ENCODE measurements at places on chromosomes 5 and 9.

DNA sequence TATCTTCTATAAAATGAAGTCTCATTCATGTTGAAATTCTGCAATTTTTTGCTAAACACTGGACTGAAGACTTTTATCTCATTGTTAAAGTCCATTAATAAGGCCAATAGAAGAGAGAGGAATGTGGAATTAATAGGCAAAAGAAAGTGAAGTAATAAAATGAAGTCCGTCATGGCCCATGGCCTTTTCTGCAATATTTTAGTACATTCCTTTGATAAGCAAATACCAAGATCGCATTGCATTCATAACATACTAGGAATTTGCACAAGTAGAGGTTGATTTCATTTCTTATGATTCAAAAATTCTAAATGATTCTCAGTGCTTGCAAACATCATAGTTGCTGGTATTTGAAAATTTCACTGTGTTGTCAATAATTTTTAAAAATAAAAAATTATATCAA lies 664.0 kb downstream of the NR2F1-AS1 start:
- no peak for DNase-seq

DNA sequence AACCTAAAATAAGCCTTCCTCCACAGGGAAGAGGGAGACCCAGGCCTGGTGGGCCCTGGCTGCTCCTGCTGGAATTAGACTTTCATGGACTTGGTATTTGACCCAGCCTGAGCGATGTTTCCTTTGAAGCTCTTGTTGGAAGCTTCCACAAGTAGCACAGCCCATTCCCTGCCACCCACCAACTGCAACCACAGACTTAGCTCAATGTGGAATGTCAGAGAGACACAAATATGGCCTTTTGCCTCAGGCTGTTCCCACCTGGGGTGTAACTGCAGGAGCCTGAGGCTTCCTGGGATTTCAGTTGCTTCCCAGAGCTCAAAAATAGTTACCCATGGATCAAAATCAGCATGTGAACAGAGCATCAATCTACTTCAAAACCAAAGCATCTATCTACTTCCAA lies 70.3 kb upstream of the LHFPL2 start:
- no peak for DNase-seq

DNA sequence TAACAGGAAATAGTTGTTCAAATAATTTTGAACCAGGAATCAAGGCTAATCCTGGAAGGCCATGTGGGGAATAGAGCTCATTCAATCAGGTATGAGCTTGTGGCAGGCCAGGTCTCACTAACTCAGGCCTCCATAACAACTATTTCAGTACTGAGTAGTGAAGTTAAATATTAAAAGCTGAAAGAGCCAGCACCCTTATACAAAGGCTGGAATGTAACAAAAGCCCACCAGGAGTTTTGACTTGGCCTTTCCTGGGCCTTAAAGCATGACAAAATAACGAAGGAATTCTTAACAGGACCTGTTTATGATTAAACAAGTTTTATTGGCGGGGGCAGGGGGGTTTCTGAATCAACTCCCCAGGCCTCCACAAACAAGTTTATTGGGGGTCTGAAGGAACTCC lies 1146.7 kb downstream of the CDH9 start:
- no peak for DNase-seq

GRCh38 chr5:135829681-135830383 lies 4.6 kb upstream of the SLC25A48 start:
- peak; percentile 62 for DNase-seq

DNA sequence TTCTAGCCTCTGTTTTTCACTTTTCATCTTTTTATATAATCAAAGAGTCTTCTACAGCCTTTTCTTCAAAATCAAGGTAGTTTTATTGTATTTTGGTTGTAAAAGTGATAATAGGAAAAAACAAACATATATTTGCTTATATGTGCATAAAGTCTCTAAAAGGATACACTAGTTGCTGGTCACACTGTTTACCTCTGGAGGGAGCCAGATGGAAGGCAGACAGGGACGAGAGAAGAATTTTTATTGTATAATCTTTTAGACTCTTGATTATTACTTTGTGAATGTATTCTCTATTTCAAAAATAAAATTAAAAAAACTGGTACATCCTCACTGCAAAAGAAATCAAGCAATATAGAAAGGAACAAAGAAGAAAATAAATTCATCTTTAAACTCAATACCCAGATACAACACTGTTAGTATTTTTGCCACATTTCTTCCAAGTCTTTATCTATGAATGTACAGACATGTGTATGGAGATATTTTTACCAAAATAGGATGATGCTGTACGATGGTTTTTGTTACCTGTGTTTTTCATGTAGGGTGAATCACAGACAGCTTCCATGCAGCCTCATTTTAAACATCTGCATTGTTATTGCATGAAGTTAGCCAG lies 6.1 kb upstream of the RNF183 start:
- DNase-seq: peak; percentile 60

- no peak for DNase-seq
Observed at GRCh38 chr9:131676431-131676972, 63.4 kb downstream of the RAPGEF1 start.

GRCh38 chr5:103294906-103295305 lies 36.3 kb downstream of the MACIR start:
- DNase-seq: no peak

GRCh38 chr5:154967421-154968024 lies 26.6 kb downstream of the MRPL22 start:
- peak; percentile 23 for DNase-seq

DNA sequence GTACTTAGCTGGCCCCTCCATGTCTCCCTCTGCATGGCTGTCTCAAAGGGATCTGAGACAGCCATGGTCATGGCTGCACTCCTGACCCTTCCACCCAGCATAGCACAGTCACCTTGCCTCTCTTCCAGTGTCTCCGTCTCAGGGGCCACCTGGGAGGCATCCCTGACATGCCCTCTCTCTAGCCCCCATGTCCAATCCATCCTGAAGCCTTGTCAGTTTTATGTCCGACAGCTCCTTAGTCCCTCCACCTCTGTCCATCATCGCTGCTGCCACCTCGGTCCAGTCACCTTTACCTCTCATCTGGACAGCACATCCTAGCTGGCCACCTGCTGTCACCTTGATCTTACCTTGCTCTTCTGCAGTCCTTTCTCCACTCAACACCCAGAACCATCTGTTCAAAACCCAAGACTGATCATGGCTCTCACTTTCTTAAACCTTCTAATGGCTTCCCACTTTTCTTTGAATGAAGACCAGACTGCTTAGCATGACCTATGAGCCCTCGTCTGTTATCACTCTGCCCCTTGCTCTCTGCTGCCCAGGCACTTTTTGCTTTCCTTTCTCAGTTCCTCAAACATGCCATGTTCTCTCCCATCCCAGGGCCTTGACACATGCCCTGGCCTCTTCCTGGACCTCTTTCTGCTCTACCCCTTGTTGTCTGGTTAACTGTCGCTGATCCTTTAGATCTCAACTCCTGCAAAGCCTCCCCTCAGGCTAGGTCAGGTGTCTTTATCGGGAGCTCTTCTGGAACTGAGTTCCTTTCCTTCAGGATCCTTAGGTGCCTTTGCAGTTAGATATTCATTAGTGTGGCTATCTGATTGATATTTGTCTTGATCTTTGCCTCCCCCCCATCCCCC lies 181.8 kb upstream of the PITX1 start:
- no peak for DNase-seq

GRCh38 chr9:123355761-123356431 lies at the start of gene CRB2:
Gene CRB2, plus strand, starts transcription at chr9:123356197. Its CDS starts 64 bp downstream, at chr9:123356261.
- no peak for DNase-seq

DNA sequence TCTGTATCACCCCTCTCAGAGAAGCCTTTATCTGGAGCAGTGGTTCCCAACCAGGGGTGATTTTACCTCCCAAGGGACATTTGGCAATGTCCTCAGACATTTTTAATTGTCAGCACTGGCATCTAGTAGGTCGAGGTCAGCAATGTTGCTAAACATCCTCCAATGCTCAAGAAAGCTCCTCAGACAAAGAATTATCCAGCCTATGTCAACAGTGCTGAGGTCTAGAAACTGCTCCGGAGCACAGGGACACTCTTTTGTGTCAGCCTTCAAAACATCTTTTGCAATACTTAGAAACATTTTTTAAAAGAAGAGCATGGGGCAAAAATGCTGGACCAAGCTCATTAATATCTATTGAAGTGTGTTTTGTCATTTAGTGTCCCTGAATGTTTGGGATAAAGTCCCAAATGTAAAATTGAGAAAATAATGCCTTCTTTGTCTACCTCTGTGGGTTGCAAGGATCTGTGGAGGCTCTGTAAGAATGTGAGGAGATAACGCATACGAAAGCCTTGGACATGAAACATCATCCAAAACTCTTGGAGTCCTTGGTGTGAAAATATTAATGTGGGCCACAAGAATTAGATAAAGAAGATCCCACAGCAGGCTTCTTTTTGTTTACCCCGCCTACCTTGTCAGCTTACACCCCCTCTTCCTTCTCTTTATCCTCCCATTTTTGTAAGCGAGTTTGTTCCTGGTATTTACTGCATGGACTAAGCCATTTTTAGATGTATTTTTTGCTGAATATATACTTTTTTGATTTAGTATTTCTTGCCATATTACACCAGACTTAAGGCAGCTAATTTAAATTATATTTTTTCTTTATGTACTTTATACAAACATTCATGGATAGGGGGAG lies 193.5 kb downstream of the CD180 start:
- peak; percentile 22 for DNase-seq

GRCh38 chr5:176466245-176466871 lies 18.2 kb downstream of the FAF2 start:
- peak; percentile 84 for DNase-seq

GRCh38 chr9:100774962-100775361 lies 197.1 kb downstream of the CAVIN4 start:
- DNase-seq: no peak

DNA sequence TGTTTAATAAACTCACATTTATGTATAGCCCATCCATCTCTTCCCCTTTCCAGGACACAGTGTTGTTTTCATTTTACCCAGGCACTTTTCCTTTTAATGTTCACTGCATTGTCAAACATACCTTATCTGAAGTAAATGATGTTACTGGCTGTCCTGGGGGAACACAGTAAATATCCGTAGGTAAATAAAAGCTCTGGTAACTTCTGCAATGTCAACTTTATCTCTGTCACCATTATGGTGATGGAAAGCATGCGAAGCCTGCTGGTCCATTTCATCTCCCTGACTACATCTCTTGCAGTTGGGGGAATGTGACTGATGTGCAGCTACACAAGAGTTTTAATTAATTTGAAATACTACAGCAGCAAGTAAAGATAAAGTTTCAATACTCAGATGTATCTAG lies 1162.1 kb upstream of the SEMA6A start:
- DNase-seq: no peak

- DNase-seq: no peak
Observed at GRCh38 chr5:3002230-3002629, 250.8 kb upstream of the IRX2 start.

GRCh38 chr5:166979307-166979895 lies 1312.0 kb upstream of the WWC1 start:
- no peak for DNase-seq

- DNase-seq: no peak
Observed at GRCh38 chr5:65862384-65862783, 64.0 kb upstream of the ERBIN start.

DNA sequence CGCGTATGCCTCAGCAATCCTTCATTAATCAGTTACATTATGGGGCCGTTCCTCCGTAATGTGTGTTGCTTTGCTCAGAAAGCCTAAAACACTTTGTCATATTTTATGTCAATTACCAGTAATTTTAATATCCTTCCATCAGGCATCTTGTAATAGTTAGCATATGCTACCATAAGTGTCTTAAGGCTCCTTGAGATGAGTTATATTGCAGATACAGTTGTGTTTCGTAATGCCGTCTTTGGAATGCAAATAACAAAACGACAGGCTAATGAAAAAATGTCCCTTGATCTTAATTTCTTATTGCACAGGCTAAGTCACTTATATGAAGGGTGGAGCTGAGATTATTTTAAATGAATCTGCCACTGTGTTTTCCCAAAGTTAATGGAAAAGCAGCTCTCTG lies 50.5 kb downstream of the TBCA start:
- DNase-seq: no peak

DNA sequence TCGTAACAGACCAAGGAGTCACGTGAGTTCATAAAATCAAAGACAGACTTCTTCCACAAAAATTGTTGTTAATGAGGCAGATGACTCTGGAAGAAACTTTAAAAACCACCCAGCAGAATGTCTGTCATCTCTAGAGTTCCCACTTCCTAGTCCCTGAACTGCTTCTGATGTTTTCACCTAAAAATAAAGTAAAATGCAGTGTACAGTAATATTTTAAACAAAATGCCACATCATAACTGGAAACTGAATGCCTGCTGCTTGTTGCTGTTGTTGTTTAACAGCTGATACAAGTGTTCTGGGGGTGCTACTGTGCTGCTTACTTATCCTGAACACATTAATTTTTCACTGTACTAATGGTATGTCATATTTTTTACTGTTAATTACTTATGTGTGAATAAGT lies 577.2 kb downstream of the MTRR start:
- DNase-seq: no peak

DNA sequence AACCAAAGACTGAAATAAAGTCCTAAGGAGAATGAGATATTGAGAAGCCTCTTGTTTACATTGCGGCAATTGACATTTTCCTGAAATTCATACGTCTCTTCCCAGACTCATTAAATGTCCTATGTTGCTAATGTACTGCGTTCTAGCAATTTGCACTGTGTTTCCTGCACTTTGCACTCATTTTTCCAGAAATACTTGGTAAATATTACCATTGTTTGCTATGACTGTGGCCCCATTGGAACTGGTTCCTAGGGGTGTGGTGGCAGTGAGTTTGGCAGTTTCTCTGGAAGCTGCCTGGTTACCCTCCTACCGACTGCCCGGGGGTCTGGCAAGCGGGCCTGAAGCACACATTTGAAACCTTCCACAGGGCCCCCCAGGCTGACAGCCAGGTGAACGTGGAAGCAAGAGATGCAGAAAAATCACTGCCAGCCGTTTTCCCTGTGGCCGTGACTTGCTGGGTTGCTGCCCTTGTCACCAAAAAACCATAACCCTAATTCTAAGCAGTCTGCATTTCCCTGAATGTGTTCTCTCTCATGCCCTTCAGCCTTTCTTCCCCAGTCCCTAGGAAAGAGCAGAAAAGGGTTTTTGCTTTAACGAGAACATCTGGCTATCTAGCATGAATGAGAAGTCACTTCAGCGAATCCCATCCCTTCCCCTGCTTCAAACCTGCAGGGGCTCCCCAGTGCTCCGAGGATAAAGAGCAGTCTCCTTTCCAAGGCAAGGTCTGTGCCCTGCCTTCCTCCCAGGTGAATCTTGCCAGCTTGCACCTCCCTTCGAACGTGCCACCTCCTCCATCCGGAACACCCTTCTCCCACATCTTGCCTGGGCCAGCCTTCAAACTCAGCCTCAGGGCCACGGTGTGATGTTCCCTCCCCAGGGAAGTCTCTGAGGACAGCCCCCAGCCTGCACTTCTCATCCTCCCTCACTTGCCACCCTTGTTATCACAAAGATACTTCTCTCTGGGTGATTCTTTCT lies 84.2 kb downstream of the AK8 start:
- DNase-seq: no peak

- peak; percentile 85 for DNase-seq
Observed at GRCh38 chr5:151092762-151093161, 11.9 kb upstream of the TNIP1 start.

GRCh38 chr9:25658571-25658970 lies 19.7 kb downstream of the TUSC1 start:
- peak; percentile 29 for DNase-seq
